ENCODE measurements at places on chromosomes 6 and 20.
A peak's percentile ranks its signal among the peaks of the same experiment; 100 is the strongest.

GRCh38 chr6:84825461-84825860 is 61.1 kb upstream of the TBX18 start:
- no peak for DNase-seq

DNA sequence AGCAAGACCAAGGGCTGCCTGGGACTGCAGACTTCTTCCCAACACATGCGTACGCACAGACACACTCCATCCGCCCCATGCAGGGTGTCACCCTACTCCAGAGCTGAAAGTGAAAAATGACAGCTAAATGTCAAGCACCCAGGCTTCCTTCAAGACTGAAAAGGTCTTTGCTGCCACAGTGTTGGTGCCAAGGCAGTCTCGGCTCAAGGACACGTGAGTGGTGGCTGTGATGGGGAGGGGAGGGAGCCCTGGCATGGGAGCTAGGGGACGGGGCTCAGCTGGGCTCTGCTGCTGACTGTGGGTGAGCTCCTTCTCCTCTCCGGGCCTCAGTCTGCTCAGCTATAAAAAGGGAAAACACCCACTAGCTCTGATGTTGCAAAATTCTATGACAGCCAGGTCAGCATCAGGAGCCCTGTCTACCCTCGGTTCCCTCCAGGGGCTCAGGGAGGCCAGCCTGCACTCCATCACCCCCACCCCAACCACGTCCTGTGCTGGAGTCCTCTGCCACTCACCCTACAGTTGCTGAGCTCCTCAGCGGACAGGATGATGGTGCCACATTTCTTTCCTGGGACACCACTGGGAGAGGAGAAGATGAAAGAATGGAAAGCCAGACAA is 47.6 kb downstream of the CPNE5 start:
- DNase-seq = no peak

GRCh38 chr20:13545790-13546189 is 92.9 kb downstream of the TASP1 start:
- DNase-seq = no peak

- DNase-seq = no peak
Measured at GRCh38 chr20:55961376-55962330, 43.7 kb downstream of the CBLN4 start.

DNA sequence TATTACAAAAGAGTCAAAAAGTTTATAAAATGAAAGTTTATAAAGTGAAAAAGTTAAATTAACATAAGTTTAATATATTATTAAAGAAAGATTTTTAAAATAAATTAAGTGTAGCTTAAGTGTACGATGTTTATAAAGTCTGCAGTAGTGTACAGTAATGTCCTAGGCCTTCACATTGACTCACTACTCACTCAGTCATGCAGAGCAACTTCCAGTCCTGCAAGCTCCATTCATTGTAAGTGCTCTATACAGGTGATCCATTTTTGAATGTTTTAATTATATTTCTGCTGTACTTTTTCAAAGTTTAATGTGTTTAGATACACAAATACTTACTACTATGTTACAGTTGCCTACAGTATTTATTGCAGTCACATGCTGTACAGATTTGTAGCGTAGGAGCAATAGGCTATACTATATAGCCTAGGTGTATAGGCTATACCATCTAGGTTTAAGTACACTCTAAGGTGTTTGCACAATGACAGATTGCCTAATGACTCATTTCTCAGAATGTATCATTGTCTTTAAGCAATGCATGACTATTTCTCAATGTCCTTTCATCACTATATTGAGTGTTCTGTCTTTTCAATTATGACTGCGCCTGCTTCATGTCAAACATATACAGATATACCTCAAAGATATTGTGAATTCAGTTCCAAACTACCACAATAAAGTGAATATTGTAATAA is 1110.3 kb upstream of the MAP3K7 start:
- no peak for DNase-seq

DNA sequence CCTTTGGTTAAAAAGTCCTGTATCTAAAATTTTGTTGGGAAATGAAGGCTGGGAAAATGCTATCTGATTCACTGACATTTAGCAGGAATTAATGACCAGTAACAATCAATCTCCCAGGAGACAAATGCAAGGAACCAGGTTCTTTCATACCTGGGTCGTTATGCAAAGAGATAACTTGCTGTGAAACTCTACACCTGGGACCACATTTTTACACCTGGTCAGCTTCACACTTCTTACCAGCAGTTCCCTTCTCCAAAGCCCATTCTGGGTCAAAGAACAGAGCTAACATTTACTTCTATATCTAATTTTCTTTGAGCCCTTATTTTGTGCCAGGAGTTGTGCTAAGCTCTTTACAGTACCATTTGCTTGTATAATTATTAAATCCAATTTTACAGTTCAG is 27.4 kb upstream of the STXBP5 start:
- DNase-seq = no peak

DNA sequence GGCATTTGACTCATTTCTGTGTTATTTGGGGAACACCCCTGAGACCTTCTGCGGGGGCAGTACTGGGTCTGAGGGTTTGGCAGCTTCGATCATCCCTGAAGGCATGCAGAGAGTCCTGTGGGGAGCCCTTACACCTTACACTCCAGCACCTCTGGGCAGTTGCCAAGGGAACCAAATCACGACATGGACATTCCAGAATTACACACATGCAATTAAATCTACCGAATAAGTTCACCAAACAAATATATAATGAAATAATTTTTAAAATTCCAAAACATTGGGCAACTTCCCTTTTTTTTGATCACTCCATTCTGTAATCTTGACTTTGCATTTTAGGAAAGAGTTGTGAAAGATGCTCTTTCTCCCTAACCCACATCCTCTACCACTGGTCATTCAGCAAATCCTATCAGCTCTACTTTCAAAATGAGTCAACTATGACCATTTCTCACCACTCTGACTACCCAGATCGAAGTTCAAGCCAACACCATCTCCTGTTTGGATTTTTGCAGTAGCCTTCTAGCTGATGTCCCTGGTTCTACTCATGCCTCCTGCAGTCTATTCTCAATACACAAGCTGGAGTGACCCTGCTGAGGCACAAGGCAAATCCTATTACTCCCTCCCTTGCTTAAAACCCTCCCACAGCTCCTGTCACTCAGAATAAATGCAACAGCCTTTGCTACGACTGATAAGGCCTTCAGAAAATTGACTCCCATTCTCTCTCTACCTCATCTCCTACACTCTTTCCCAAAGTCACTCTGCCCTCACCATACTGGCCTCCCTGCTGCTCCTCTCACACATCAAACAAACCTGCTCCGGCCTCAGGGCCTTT is 533.3 kb downstream of the HACE1 start:
- DNase-seq = no peak

- no peak for DNase-seq
Measured at GRCh38 chr20:2140561-2140960, 38.9 kb downstream of the STK35 start.

GRCh38 chr20:58546416-58546711 is 31.2 kb upstream of the APCDD1L start:
- no peak for DNase-seq

DNA sequence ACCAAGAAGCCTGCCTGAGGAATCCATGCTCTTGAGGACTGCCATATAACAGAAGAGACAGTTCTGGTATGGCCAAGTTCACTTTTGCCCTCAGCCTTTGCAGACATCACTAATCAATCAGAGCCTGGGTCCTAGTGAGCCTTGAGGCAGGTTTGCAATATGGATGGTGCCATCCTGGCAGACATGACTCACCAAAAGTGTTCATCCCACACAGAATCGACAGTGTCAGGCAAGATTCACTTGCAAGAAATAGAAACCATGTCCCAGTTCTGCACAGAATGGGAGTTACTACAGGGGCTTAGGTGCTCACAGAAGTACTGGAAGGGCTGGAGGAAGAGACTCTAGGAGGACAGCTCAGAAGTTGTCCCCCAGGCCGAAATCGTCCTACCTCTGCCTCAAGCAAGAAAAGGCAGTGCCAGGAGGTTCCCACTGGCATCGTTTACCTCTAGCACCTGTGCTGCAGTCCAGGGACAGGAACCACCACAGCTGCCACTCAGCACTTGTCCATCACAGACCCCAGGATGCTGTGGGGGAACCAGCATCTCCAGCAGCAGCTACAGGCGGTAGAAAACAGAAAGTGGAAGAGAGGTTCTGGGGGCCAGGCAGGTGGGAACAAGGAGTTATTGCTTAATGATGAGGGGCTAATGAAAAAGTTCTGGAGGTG is 42.6 kb upstream of the PHACTR3 start:
- DNase-seq = no peak

- DNase-seq = no peak
Measured at GRCh38 chr20:59491884-59492283, 112.5 kb upstream of the PHACTR3 start.

DNA sequence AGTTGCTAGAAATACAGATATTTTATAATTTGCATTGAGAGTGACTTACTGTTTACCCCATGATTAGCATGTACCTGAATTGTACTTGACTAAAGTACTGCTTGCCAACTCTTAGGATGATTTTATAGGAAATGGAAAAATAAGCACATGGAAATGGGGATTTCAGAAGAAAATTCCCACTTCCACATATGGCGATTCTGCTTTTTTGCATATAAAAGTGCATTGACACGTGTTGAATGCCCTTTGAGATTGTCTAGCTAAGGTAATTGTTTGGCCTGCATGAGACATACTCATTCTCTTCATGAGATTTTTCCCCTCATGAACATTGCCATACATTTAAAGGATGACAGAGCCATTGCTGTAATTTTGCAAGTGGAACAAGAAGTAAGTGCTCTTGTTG is 10.1 kb downstream of the TAB2 start:
- DNase-seq = no peak

GRCh38 chr6:16948396-16948795 is 153.5 kb upstream of the STMND1 start:
- DNase-seq = no peak

GRCh38 chr20:21515300-21516179 is 1.7 kb upstream of the NKX2-2 start:
- no peak for DNase-seq

- DNase-seq = no peak
Measured at GRCh38 chr6:161254126-161254463, 19.8 kb downstream of the AGPAT4 start.

GRCh38 chr20:50111829-50112495 is 988 bp downstream of the UBE2V1 start:
- DNase-seq = peak; percentile 40

GRCh38 chr6:4510906-4511640 is 265.1 kb upstream of the CDYL start:
- DNase-seq = no peak

GRCh38 chr6:37860226-37860839 is 40.8 kb downstream of the ZFAND3 start:
- peak; percentile 68 for DNase-seq

DNA sequence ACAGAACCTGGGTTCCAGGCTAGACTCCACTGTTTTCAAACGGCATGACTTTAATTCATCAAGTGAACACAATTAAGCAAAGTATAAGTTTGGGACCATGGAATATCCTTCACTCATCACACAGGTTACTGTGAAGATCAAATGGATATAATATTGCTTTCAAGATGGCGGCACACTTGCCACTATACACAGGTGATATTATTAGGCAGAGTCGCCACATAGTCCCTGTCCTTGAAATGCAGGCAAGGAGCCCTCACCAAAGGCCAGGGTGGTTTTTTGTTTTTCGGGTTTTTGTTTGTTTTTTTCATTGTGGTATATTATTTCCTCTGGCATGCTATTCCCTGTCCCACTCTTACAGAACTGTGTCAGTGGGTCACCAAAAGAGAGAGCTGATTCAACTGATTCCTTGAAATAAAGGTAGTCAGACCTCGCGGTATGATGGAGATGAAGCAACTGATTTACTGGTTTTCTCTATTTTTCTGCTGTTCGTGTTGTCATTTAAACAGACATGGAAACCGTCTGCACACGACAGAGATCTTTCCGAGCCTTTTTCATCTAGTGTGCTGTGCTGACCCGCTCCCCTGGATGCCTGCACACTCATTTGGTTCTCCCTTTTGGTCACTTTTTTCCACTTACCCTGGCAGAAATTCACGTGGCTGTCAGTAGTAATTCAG is 29.7 kb downstream of the MYB start:
- DNase-seq = no peak

- no peak for DNase-seq
Measured at GRCh38 chr6:168935628-168936010, 318.0 kb downstream of the THBS2 start.

GRCh38 chr20:58069207-58069606 is 159.2 kb downstream of the ANKRD60 start:
- DNase-seq = no peak

DNA sequence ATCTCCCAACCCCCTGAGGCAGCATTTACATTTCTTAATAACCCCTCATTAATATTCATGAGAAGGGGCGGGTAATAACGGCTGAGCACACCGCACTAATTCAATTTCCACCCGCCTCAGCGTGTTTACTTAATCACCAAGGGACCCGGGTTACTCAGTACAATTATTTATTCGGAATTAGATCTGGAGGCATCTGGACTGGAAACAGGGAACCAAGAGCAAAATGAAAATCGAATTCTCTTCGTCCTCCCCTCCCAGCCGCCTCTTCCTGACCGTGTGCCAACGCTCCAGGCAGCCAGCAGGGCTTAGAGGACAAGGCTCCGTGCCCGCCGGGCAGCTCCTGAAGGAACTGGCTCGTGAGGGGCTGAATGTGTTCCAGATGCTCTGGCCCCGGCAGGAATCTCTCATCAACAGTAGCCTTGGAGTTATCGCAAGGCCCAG is 23.5 kb upstream of the CTNNBL1 start:
- DNase-seq = no peak

- DNase-seq = no peak
Measured at GRCh38 chr6:168862346-168862980, 391.2 kb downstream of the THBS2 start.

DNA sequence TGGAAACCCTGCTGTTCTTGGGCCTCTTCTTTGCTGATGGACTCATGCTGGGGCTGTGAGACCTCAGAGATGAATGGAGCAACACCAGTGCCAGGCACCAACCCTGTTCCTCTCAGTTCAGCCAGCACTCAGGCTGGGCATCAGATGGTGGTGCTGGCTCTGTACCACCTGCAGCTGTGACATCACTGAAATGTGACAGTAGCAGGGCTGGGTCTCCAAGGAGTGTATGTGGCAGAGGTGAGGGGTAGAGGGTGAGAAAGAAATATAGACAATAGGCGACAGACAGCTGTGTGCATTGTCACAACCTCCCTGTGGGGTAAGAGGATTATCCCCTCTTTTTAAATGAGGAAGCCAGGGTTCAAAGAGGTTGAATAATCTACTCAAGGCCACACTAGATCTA is at the start of gene TP53TG5:
TSS of gene TP53TG5 (minus strand) at position 135 of the 400 bp plus-strand sequence. CDS start at position 46, 89 bp downstream.
- DNase-seq = no peak

GRCh38 chr20:20452254-20452676 is 84.4 kb downstream of the INSM1 start:
- DNase-seq = no peak

DNA sequence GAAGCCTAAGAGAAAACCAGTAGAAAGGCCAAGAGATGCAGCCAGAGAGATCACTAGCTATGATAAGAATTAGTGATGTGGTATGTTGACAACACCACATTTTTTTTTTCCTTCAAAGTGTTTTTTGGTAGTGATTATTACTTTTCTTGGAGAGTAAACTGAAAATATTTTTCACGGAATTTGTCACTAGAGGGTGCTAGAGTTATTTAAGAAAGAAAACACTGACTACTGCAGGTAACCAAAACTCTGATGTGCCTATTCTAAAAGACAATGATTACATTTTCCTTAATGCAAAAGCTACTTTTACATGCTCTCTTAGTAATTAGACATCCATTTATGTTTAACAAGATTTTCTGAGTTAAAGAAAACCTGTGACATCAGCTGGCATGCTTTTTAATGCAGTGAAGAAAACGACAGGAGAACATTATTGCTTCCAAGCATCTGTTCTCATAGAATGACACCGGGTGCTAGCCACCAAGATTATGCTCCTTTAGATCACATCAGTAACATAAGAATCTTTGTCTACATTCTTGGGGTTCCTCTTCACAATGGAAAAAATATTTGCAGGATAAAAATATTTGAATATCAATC is 28.8 kb downstream of the RWDD2A start:
- DNase-seq = peak; percentile 23

Measured in hematopoietic multipotent progenitor cell treated with erythropoietin and hydrocortisone succinate and interleukin-3 and kit ligand, for 15 days (in vitro differentiated cells).